HuH-7 (cell line): ENCODE measurements at places on chromosomes 2 and 18.
A peak's percentile ranks its signal among the peaks of the same experiment; 100 is the strongest.

DNA sequence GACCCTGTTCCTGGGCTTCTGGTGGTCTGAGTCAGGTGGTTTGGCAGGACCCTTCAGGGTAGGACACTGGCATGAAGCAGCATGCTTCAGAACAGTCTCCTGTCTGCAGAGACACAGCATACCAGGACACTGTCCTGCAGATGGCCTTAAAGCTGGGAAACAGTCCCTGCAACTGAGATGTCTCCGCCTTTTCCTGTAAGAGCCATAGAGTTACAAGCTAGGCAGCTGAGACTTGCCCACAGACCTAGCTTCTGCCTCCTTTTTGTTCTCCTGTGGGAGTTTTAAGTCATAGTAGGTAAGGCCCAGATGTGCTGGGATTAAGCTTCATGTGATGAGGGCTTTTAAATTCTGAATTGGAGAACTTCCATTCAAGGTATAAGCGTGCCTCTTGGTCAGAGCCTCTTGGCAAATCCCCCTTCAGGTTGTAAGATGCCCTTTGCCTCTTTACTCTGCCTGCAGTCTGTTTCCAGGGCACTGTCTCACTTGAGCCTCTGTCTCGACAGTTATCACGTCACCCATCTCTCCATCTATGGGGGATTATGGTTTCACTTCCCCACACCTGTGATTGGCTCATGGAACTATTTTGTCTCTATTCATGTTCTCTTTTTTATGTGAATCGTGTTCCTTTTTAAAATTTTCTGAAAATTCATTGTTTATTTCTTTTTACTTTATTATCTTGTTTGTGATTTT, 51.8 kb downstream of the COA5 start:
- no peak for DNase-seq

GRCh38 chr2:230137902-230138539, 69.3 kb upstream of the SLC16A14 start:
- DNase-seq = no peak

GRCh38 chr2:28661589-28662001, 90.0 kb upstream of the PPP1CB start:
- DNase-seq = no peak

- peak; percentile 56 for DNase-seq
Measured at GRCh38 chr18:12886498-12887126, 2.6 kb upstream of the PTPN2 start.

DNA sequence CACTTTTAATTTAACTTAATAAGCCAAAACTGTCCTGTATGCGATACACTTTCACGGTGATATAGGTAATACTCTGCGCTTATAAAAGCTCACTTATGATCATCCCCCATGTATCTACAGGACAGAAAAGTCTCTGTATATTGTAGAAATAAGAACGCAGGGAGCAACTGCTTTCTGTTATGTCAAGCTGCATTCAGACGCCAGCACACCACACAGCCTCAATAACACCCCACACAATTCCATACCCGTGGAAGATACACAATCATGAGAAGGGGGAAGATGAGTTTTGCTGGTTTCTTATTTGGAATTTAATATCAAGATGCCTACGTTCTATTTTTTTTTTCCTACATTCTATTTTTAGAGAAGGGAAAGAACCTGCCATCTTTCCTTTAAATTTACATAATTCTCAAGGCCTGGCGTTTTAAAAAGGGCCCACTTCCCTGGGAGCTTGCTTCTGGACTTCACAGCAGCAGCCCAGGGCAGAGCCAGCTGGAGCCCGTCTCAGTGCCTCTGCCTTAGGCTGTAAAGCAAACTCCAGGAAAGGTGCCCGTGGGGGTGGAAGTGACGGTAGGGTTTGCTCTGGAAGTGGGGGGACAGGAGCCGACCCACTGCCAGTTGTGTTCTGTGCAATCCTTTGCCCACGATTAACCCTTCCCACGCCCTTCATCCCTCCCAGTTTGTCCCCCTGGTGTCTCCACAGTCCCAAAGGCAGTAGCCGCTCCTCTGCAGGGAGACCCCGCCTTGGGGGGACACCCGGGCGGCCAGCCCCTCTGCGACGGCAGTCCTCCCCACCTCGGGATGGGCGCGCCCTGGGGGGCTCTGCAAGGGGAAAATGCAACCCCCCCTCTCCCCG, 5.3 kb downstream of the PTGR3 start:
- no peak for DNase-seq

GRCh38 chr2:20419007-20419576, 27.8 kb upstream of the RHOB start:
- DNase-seq = no peak

DNA sequence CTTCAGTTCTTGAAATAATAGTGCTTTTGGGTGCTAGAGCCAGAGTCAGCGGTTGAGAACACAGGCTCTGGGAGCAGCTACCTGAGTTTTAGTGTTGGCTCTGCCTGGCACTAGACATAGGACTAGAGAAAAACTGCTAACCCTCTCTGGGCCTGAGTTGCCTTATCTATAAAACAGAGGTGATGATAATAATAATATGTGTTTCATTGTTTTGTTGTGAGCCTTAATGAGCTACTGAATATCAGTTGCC, 391.7 kb downstream of the PTPRM start:
- no peak for DNase-seq

- no peak for DNase-seq
Measured at GRCh38 chr2:88687384-88687783, 4.1 kb upstream of the RPIA start.

DNA sequence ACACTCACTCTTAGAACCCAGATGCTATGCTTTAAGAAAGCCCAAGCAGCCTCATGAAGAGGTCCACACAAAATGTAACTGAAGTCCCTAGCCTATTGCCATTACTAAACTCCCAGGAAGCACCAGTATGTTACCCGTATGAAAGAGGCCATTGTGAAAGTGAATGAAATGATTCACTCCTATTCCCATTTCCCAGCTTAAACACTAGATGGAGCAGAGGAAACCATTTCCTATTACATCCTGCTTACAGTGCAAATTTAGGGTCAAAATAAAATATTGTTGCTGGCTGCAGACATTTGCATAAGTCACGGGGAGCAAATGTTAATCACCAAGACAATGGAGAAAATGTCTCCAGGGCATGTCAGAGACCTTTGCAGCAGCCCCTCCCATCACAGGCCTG, 989.7 kb upstream of the CRIM1 start:
- DNase-seq = no peak

GRCh38 chr2:169027234-169027633, 3.9 kb downstream of the ABCB11 start:
- no peak for DNase-seq

DNA sequence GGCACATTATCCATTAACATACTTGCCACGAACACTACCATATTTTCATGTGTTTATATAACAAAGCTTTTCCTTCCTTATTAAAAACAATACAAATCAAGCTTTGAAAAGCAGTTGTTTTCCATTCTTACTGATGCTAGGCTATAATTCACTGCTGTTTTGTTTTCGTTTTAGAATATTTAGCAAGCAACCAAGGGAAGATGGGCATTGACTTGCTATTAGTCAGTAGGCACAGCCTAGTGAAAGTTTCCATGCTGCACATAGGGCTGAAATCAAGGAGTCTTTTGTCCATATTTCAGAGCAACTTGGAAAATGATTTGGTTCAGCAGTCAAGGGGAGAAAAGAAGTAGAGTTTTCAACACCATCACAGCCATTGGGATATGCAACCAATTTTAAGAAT, 31.3 kb downstream of the BCL2 start:
- DNase-seq = no peak

- no peak for DNase-seq
Measured at GRCh38 chr2:152492131-152492530, 157.2 kb downstream of the FMNL2 start.

DNA sequence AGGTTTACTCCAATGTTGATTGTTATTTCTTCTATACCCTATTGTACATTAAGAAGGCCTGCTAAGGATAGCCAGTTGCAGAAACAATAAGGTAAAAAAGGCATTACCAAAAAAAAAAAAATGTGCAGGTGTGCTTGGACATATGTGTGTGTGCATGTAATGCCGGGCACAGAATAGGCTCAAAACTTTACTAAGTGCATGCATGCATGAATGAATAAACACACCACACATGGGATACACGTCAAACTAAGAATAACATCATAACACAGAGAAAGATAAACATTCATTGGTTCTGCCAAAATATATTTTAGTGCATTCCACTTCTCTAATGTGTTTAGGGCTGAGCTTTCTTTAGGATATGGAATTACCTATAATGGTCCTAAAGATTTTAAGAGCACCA, 298.2 kb downstream of the TCF4 start:
- DNase-seq = no peak

- no peak for DNase-seq
Measured at GRCh38 chr2:85734015-85734414, 19.8 kb upstream of the ATOH8 start.

- DNase-seq = no peak
Measured at GRCh38 chr2:27158468-27158867, 9.7 kb downstream of the TCF23 start.

DNA sequence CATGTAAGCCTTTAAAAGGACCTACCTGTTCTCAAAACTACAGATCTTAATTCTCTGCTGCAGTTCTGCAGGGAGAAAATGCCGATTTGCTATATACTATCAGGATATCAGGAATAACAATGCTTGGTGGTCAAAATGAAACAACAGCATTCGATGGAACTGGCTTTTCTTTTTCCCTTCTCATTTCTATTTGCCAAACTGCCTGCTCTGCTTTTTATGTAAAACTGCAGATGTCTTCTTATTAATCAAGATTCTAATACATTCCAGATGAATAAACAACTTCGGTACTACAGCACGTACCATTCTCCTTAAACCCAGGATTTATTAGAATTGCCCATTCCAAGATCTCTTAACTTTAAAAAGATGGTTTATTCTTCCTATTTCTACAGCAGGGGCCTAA, 100.9 kb downstream of the ZNF521 start:
- no peak for DNase-seq

GRCh38 chr2:44916291-44916690, 25.2 kb upstream of the SIX3 start:
- DNase-seq = no peak

- DNase-seq = no peak
Measured at GRCh38 chr2:136375017-136375901, 257.3 kb upstream of the CXCR4 start.

GRCh38 chr2:12168791-12169388, 422.5 kb downstream of the LPIN1 start:
- DNase-seq = no peak

DNA sequence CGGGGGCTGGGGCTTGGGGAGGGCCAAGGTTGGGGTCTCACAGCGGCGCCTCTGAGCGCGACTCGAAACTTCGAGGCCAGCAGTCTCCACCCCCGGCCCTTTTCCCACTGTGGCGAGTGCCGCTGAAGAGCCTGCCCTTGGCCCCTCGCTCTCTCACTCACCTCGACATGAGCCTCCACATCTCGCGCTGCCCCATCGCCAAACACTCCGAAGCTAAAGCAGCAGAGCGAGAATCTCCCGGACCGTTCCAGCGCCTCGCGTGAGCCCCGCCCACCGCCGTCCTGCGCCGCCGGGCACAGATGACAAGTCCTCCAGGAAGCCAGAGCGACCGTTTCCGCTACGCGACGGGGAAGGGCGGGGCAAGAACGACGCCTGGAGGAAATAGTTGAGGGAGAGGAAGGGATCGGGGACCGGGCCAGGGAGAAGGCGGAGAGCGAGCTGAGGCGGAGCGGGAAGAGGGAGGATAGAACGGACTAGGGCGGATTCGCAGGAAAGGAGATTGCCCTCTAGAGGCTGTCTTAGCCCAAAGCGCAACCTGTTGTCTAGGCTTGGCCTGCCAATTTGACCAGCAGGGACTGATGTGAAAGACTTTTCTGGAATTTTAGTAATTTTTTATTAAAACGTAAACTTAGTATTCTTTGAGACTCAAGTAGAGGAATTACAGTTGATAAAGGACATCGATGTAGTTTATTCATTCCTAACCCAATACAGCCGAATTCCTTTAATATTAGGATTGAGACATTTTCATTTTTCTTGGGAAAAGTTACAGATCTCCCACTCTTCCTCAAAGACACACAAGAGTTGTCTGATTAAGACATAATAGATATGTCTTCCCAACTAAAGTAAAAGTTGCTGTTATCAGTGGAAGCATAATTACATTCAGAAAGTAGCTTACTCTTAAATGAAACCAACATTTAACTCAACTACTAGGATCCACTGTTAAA, at the start of gene HIBCH:
Gene HIBCH, minus strand, starts transcription at position 272 of the 944 bp plus-strand sequence. Its CDS starts 76 bp downstream, at position 196.
- DNase-seq = peak; percentile 73

- DNase-seq = no peak
Measured at GRCh38 chr18:51513517-51513916, 316.0 kb upstream of the MEX3C start.

- DNase-seq = no peak
Measured at GRCh38 chr2:88967844-88968243, 276.4 kb downstream of the RPIA start.

DNA sequence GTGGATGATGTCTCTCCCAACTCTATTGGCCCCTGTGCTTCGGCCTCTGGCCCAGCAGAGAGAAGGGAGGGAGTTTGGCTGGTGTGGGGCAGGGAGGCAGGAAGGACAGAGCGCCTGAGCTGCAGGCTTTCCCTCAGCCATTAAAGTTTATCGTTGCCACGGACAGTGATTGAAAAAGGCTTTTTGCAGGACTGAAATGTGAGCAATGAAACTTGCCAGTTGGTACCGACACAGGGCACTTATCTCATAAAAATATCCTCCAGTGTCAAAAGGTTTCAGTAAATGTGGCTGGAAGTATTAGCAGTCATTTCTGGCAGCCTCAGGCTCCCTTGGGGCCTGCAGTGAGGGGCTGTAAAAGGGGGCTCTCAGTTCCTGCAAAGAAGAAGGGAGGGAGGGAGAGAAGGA, 169.2 kb downstream of the GLI2 start:
- no peak for DNase-seq

GRCh38 chr2:55051026-55051866, 995 bp upstream of the RTN4 start:
- peak; percentile 38 for DNase-seq

DNA sequence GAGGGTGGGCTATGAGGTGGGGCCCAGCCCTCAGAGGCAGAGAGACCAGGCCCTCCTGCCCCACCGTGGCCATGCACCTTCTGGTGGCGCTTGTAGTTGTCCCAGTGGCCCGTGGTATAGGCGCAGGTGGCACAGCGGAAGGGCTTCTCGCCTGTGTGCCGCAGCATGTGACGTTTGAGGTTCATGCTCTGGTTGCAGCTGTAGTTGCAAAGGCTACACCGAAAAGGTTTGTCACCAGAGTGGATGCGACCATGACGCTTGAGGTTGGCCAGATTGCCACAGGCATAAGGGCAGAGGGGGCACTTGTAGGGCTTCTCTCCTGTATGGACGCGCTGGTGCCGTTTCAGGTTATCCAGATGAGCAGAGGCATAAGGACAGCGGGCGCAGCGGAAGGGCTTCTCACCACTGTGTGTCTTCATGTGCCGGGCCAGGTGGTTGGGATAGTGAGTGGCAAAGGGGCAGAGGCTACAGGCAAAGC, 2.9 kb downstream of the ZNF513 start:
- no peak for DNase-seq

DNA sequence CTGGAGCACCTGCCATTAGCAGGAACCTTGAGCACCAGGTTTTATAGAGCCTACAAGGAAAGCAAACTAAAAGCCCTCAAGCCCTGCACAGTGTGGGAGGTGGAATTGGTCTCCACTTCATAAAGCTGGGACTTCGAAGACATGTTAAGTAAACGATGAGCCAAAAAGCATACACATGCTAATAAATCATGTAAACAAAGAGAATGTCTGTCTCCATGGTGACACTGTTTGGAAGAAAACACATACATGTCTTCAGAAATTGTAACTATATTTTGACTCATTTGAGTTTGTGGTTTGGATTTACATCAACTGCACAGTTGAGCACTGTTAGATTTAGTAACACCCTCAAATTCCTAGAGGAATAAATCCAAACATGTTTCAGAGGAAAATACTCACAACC, 978.5 kb upstream of the LRRTM1 start:
- no peak for DNase-seq

GRCh38 chr18:9079818-9080528, 22.5 kb upstream of the NDUFV2 start:
- DNase-seq = no peak
